ENCODE measurements at places on chromosomes 7 and 10.

DNA sequence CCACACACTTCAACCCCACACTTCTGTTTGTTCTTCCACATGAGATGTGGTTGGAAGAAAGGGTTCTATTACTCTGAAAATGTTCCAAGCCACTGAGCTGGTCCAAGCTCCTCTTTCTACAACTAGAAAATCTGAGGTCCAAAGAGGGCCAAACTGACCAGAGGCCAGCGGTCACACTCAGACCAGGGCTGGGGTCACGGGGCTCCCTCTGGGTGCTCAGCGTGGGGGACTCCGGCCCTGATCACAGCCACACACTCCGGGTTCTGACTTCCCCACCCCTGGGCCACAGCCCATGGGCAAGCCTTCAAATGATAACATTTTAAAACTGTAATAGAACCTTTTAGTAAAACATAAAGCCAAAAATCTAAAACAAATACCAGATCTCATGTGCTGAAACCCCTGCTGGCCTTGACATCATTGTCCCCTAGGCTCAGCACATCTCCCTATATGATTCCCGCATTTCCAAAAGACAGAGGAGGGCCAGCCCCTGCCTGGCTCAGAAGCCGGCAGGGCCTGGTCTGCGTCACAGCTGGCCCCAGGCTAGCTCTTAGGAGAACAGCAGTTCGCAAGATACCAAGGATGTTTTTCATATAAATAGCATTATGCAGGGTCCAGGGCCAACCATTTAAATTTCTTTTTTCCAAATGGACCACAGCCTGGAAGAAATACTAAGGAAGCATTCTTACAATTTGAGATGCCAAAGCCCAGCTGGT is 3.3 kb downstream of the CRYGN start:
- DNase-seq: no peak

GRCh38 chr10:21334891-21335696 is 190.4 kb downstream of the SKIDA1 start:
- peak; percentile 91 for DNase-seq

DNA sequence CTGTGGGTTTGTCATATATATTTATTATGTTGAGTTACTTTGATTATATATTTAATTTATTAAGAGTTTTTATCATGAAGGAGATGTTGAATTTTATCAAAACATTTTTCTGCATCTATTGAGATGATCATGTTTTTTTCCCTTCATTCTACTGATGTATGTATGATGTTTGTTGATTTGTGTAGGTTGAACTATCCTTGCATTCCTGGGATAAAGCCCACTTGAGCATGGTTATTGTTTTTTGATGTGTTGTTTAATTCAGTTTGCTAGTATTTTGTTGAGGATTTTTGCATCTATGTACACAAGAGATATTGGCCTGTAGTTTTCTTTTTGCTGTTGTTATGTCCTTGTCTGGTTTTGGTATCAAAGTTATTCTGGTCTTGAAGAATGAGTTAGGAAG is 31.1 kb downstream of the SCART1 start:
- DNase-seq: no peak

- no peak for DNase-seq
These were observed 561.8 kb upstream of the LRRN3 start for GRCh38 chr7:110529175-110529574.

DNA sequence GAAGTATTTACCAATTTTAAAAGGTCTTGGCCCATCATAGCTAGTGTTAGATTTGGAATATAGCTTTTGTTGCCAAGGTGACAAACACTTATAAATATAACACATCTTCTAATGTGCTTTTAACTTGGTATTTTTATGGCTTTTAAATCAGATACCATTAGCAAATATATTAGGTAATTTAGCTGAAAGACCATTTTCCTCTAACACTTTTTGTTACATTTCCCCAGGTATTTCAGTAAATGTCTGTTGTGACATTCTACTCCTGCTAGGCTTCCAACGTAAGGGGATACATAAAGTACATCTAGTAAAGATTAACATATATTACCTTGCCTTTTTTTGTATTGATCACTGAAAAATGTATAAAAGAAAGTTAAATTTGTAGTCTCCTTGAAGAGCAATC is 75.0 kb upstream of the SEM1 start:
- DNase-seq: no peak

- no peak for DNase-seq
These were observed 129.1 kb upstream of the ANK3 start for GRCh38 chr10:60518745-60519144.

Data from fibroblast of skin of abdomen (primary cell).